ENCODE measurements at places on chromosomes 12 and 14.

- DNase-seq: no peak
These were observed 36.3 kb upstream of the SINHCAF start for GRCh38 chr12:31362115-31362758.

DNA sequence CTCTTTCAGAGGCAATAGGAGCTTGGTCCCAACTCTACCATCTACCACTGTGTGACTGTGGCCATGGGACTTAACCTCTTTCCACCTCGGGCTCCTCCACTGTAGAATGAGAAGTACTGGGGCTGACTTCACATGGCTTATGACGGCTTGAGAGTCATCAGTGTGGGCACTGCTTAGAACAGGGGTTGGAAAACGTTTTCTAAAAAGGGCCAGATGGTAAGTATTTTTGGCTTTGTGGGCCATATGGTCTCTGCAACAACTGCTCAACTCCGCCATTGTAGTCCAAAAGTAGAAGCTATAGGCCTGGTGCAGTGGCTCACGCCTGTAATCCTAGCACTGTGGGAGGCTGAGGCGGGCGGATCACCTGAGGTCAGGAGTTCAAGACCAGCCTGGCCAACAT, 69.2 kb upstream of the LTA4H start:
- DNase-seq: no peak

DNA sequence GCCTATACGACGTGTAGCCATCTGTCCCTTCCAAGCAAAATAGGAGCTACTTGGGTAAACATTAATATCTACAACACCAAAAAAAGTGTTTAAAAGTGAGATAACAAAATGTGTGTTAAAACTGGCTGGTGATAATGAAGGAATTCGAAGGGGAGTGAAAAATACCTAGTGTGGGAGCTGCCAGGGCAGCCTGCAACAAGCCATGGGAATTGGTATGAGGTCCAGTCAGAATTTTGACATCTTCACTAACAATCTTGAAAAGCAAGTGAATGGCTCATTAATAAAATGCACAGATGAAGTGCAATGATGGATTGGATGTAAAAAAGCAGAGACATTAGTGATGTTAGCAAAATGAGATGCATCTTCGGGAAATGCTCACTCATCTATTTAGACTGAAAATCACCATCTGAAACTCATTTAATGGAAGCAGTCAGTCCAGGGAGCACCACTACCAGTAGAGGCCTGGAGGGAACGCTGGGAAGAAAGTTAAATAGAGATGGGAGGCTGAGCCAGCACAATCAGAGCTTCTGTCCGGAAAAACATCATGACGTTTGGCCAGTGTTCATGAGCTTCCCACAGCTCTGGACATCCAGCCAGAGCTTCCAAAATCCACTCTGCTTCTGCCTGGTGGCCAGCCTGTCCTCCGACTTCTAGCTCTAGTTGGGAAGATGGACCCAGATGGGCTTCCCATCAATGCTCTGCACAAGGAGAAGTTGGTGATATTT, 405.0 kb upstream of the TMTC1 start:
- no peak for DNase-seq

DNA sequence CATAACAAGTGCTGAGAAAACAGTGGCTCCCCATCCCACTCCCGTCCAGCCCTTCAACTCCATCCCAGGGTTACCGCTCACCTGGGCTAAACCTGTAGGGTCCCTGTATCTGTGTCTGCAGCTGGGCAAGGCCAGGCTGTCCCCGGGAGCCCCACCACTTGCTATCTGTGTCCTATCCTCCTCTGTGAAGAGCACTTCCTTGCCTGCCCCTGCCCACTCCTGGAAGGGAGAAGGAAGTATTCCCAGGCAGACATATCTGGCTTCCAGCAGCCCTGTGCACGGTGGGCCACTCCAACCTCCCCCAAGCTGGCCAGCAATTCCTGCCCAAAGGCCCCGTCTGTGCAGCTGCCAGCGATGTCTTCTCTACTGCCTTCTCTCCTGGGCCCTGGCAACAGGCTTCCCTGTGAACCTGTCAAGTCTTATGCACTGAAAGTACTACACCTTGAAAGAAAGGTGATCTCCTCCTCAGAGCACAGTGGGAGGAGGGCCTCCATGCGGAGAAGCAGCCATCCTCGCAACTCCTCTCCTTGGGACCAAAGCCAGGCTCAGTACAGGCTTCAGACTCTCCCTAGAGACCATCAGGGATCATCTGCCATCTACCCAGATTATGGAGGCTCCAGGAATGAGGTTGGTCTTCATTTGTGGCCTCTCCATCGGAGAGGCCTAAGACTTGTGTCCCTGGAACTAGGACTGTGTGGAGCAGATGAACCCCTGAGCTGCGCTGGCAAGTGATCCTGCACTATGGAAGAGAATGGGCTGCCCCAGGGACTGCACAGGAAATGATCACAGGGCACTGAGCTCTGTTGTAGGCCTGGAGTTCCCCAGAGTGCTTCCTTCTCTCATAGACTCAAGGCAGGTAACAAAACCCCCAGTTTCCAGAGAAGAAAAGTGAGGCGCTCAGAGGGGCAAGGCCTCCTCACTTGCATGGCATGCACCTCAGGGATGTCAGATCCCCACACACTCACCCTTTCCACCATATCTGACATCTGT, 663.6 kb downstream of the BCL11B start:
- DNase-seq: no peak

GRCh38 chr12:4905316-4905715, 4.4 kb upstream of the KCNA1 start:
- no peak for DNase-seq

All from activated gamma-delta T cell treated with anti-CD3 and anti-CD28 coated beads, Interleukin-2, amount 50 U/mL, for 16 hours (primary cell).